ENCODE measurements at places on chromosomes 2 and 18.

DNA sequence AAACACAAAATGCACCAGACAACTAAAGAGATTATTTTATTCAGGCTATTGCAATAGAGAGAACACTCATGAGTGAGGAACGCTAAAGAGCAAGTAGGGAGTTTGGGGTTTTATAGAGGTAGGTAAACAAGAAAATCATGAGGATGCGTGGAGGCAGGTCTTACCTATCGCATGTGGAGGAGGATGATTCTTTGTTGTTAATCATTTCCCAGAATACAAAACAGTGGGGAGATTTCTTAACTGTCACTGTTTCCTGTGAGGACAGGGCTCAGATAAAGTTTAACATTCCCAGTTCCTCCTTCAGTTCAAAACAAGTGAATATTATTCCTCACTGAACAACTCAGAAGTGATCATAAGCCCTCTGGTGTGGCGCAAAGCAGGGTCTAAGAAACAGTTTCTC lies 156.1 kb upstream of the MGAT5 start:
- DNase-seq: no peak

DNA sequence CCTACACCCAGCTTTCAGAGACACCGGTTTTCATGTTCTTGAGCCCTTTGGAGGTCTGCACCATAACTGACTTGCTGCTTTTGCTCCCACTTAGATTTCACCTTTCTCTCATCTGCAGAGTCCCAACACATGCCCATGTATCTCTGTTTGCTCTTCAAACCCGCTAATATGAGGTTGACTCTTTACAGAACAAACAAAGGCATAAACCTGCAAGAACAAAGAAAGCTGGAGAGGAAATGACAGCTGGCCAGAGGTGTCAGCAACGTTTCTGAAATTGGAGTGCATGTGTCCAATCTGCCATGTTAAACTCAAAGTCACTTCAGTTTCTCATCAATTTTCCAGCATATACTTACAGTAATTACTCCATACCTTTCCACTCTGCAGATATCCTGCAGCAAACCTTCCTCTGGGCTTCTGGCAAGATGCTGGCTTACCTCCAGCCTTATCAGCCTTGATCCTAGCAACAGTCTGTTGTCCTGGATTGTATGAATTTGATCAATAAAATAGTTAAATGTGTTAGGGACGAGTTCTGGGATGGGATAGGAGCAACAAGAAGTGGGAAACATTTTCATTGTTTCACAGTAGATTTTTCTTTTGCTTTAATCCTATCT lies 157.4 kb downstream of the FHOD3 start:
- no peak for DNase-seq

GRCh38 chr2:123080331-123080730 lies 944.8 kb upstream of the CNTNAP5 start:
- DNase-seq: no peak

DNA sequence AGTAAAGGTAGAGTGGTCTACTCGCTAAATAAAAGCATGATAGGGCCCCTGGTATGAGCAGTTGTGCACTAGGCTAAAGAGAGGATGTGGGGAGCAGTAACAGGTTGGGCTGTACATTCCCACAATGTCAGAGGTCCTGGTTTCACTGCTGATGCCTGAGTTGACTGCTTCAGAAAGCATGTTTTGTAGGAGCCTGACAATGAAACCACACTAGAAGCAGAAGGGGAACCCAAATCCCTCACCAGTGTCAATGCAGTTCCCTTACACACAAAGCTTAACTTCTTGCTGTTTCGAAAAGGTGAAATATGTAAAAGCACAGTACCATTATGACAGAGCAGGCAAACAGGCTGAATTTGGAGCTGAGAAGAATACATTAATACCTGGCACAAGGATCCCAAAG lies 291.7 kb upstream of the KYNU start:
- no peak for DNase-seq

DNA sequence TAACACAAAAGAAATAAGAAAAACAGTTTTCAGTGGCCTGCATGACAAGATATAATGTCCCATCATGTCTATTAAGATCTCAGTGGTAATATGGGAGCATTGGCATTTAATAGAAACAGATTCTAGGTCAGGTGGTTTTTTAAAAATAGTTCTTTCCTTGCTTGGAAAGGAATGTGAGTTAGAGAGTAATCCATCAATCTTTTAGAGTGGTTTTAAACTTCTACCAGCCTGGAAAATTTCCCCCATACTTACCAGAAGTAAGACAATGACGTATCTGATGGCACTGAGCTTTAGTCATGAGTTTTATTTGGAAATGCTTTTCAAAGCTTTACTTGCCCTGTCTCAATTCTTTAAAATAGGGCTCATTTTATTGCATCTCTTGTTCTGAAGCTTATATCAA lies 441.7 kb upstream of the SMIM21 start:
- no peak for DNase-seq

DNA sequence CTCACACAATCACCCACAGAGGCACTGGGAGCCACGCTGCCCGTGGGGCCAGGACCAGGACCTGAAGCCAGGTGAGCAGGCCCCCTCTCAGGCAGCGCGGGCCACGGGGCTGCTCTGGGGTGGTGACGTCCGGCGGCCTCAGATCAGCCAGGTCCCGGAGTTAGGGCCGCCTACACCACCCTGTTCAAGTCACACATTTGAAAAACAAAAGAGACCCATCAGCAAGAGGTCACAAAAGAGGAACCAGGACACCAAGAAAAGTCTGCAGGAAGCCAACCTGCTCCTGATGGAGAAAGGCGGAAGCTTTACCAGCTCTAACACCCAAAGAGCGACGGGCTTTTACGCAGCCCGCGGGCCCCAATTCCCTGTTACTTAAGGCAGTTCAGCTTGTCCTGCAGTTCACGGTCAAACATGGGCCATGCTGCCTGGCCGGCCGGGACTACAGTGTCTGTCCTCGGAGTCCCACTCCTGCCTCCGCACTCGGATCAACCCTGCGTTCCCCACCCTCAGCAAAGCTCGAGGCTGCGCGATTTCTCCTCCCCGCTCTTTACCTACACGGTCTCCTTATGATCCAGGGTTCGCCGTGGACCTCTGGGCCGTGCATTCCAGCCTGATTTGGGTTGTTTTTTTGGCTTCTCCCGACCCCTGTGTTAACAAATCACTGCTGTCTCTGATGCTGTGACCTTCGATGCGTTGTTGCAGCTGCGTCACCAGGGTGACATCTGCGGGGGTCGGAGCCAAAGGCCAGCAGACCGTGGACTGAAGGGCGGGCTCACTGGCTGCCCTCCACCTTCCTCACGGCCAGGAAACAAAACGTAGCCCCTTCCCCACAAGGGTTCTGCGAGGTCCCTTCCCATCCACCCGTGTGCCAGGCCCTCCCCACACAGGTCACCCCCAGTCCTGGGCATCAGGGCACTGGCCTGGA lies 31.0 kb downstream of the SNORC start:
- no peak for DNase-seq

DNA sequence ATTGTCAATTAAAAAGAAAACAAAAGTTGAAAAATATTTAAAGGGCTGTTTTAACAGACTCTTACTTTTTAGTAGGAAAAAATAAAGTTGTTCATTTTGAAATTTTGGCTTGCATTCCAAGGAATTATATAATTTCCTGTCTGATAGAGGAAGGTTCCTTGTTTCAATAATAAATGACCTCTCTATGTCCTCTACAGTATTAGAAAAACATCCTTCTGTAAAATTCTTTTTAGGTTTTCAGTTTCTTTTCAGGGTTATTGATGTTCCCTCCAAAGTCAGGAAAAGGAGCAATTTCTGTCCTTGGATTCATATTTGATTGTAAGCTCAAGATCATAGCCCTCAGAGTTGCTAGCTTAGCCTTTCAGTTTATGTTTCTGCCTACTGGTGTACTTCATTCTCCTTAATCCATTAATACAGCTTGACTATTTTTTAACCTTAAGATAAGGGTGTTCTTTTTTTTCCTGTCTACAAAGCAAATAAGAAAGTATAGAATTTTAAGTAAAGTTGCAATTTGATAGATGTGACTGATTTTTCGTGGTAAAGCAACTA lies 125.2 kb upstream of the COL3A1 start:
- no peak for DNase-seq

- DNase-seq: no peak
Measured at GRCh38 chr2:95272299-95272751, 1.9 kb upstream of the PROM2 start.

DNA sequence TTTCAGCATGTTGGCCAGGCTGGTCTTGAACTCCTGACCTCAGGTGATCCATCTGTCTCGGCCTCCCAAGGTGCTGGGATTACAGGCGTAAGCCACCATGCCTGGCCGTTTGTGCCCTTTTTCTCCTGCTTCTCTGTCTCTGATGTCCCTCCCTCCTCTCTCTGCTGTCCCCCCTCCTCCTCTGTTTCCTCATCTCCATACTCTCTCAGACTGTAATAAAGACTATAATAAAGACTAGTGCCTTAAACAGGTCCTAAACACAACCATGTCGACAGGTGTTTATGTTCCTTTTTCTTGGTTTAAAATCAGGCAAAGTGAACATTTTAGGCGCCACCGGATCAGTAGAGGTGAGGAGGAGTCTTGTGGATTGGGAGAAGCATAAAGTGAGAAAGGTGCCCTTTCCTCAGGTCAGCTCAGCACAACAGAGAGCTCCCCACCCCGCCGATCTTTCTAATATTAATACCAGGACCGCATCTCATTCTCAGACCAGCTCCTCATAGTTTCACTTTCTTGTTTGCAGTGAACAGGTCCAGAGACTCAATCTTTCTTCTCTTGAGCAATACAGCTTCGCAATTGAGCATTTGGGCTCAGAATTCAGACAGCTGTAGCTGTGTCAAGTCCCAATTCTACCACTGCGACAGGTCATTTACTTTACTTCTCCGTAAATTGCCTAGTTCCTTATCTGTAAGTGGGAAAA lies 23.7 kb downstream of the TIMM21 start:
- DNase-seq: no peak

DNA sequence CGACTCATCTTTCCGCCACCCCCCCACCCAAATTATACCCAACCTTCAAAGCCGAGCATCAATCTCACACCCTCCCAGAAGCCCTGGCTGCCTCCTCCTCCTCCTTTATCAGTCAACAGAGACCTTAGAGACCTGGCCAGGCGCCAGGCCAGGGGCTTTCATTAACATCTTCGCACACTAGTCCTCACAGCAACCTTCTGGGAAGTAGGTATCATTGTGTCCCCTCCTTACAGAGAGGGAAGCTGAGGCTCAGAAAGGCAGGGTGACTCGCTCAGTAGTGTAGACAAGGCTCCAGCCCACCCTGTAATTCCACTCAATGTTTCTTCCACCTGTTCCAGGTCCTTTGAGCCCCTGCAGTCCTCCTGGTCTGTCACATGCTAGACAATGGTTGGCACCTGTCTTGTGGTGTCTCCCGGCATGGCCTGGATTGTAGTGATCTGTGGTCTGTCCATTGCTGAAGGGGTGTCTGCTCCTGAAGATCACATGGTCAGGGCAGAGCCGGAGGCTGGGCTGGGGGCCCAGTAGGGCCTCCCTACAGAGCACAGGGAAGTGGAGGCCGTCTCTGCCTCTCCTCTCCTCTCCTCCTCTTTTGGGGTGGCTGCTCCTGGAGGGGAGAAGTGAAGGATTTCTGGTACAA lies 36.0 kb downstream of the KLHL29 start:
- DNase-seq: no peak

DNA sequence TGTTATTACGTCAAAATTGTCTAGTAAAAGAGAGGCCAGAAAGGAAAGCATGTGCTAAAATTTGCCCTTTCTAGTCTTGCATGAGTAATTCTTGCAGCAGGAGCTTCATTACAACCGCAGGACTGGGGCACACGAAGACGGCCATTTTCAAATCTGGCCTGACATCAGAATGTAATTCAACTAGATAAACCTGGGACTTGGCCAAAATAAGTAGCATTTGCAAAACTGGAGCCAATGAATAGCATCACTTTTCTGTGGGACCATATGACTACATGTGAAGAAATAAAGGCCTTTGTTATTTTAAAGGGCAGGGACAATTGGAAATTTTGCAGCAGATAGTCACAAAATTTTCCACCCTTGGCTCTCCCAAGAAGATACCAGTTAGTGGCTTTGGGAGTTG lies 3.0 kb upstream of the FZD7 start:
- no peak for DNase-seq

- peak; percentile 16 for DNase-seq
Measured at GRCh38 chr2:172196768-172197431, 94.2 kb upstream of the DLX2 start.

DNA sequence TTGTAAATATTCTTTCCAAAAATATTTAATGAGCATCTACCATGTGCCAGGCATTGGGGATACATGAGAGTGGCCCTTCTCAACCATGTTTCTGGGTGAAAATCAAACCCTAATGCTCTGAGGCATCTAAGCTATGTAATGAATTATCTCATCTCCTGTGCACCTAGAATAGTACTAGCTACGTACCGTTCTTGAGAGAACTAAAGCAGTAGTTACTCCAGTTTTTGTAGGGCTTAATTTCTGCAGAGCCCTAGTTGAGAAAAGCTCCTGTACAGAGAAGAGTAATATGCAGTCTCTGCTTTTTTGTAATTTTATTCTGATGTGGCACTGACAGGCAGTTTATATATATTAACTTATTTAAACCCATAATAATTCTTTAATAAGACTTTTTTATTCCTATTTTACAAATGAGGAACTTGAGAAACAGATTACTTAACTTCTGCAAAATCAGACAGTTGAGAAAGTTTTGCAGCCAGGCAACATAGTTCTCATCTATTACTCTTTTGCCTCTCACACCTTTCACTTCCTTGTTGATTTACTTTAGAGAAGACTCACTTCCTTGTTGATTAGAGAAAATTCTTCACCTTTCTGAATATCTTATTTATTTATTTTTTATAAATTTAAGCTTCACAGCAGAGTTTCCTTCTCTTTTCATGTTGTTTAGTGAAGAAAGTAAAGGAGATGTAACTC lies 3.1 kb downstream of the SPOPL start:
- no peak for DNase-seq

GRCh38 chr2:204177977-204178522 lies 241.5 kb downstream of the ICOS start:
- peak; percentile 58 for DNase-seq

- no peak for DNase-seq
Measured at GRCh38 chr2:44163777-44164176, 4.9 kb upstream of the PPM1B start.

- peak; percentile 23 for DNase-seq
Measured at GRCh38 chr18:63339920-63340484, 20.4 kb upstream of the BCL2 start.

GRCh38 chr2:104766683-104767082 lies 87.2 kb upstream of the POU3F3 start:
- DNase-seq: no peak

GRCh38 chr2:236916181-236916580 lies 169.5 kb upstream of the COPS8 start:
- DNase-seq: no peak

DNA sequence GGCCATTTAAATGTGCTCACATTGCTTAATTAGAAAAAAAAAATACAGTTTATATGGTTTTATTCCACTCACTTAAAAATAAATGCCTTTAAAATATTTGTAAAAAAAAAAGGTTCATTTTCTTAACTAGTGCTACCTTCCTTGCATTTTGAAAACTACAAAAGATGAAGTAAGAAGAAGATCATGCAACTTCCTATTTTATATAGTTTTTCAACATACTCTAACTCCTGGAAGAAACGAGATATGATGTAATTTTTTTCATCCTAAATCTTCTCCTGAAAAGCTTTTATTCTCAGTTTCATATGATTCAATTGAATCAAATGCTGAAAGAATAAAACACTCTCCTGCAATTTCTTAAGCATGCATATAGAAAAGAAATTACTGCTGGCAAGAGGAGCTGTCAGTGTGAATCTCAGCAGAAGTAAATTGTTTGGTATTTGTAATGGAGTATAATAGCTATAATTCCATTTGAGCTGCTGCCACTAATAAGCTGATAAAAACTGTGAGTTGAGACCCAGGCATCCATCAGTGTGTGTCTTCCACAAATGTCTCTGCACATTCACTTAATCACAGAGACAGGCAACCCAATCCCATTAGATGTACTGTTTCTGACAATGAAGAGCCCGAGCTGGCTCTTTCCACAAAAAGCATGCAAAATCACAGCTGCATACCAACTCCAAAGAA lies 3.7 kb downstream of the FTCDNL1 start:
- DNase-seq: no peak

Data from activated CD4-positive, alpha-beta T cell treated with anti-CD3 and anti-CD28 coated beads for 24 hours (primary cell).